ENCODE measurements at places on chromosomes 1 and 21.
A peak's percentile ranks its signal among the peaks of the same experiment; 100 is the strongest.

DNA sequence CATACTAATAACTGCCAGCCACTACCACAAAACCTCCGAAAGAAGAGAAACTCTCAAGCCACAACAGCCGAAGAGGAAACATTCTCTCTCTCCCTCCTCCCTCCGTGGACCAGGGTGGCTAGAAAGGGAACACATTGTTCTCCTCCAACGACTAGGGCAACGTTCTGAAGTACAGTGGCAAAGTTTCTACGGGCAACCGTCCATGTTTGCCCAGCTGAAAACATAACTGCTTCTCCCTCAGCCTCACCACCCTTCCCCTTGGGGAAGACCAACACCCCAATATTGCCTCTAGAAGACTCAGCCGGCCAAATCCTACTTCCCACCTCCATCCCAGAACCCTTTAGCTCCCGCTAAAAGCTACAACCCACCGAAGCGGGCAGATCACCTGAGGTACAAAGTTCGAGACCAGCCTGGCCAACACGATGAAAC is 2.0 kb downstream of the GLUL start:
- no peak for DNase-seq

DNA sequence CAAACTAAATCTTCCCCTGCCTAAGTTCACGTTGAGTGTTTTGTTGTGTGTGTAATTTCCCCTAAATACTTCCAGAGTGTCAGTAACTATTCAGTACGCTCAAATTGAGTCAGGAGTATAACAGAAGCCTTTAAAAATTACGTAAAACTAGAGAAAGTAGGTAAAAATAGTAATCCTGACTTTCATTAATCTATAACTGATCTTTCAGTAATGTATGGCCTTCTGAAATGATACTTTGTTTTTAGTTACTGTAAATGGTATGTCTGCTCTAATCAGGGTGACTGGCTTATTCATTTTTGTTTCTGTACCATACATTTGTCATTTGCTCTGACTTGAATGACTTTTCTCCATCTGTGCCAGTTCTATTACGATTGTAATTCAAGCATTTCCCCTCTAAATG is 29.4 kb downstream of the MIER1 start:
- no peak for DNase-seq

DNA sequence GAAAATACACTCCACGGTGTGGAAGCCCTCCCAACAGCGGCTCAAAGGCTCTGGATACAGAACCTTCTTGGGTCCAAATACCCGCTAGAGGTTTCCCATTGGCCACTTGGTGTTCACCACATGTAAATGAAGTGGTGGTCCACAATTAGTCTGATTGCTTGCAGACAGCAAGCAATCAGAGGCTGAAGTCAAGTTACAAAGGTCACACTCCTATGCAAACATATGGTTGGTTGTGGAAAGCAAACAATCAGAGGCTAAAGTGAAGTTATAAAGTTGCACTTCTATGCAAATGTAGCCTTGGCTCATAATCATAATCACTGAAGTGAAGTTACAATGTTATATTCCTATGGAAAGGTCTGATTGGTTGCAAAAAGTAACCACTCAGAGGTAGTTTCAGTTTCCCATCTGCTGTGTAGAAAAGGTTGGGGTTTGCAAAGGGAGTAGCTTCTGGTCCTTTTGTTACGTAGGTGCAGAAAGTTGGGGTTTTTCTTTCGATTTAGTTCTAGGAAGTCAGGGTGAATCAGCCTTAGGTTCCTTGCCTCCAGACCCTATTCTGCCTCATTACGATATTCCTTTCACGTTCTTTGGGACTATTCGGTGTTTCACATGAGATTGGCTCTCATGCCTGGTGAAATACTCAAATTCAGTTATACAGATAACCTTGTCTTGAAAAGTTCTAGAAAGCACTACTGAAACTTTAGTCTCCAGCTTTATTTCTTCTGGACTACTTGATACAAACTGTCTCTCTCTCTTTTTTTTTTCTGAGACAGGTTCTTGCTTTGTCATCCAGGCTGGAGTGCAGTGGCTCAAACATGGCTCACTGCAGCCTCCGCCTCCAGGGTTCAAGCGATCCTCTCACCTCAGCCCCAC is 36.7 kb upstream of the MTF2 start:
- DNase-seq, result peak; percentile 57

DNA sequence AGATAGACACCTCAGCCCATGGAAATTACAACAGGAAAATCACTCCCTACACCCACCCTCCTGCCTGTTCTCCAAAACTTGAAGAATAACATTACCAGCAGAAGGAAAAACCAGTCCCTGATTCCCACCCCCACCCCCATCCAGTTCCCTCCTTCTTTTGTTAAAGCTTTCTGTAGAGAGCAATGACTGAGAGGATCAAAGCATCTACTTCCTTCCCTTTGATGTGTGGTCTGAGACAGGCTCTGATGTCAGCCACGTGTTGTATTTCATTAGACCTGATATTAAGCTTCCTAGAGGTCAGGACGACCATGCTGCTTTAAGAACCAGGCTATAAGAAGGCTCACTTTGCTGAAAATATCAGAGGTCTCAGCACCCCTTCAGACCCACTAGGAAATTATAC is 73.9 kb upstream of the HAO2 start:
- peak; percentile 6 for DNase-seq

DNA sequence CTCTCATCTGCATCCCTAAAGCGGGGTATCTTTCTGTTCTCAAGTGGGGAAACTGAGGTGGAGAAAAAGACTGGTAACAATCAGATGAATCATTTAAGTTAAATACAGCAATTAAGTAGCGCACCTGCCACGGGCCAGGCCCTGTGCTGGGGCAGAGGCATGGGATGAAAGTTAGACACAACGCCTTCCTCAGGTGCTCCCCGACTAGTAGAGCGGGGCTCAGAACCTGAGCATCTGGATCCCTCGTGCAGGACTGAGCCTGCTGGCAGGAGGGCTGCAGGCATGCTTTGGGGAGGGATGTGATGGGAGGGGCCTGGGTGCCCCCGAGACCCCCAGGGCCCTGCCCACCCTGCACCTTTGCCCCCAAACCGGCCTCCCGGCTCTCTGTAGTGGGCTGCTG is 14.9 kb upstream of the KCNC4 start:
- no peak for DNase-seq

DNA sequence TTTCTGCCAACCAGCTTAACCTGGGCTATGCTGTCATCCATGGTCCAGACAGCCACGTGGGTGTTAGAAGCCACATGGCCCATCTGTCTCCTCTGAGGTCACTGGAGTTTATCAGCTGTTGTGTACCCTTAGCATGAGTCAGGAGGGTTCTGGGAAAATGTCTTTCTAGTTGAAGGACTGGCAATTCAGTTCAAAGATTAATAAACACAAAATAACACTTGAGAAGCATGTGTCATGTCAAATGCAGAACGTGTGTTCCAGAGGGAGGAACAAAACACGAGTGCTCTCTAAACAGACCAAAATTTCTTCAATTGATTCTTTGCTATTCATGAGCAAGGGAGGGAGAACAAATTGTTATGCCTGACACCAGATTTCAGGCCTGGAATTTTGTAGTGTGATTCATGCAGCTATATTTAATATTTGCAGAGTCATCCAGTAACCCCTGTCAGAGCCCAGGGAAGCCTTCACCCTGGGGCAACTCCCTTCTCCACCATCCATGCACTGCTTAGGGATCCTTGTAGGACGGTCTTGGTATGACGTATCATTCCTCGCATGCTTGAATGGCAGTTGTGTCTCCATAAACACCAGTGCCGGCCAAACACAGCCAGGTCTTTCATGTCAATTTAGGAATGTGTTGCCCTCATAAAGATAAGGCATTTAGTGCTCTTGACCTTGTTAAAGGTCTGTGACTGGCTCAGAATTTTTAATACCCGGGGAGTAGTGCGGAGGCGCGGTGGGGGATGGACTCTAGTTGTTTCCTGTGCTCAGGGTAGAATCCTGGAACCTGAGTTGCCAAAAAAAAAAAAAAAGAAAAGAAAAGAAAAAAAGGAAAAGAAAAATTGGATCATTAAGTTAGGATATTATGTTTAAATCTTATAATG is 27.7 kb upstream of the DYRK1A start:
- DNase-seq, result no peak

GRCh38 chr1:169049258-169049938 is 57.1 kb upstream of the ATP1B1 start:
- DNase-seq, result no peak

DNA sequence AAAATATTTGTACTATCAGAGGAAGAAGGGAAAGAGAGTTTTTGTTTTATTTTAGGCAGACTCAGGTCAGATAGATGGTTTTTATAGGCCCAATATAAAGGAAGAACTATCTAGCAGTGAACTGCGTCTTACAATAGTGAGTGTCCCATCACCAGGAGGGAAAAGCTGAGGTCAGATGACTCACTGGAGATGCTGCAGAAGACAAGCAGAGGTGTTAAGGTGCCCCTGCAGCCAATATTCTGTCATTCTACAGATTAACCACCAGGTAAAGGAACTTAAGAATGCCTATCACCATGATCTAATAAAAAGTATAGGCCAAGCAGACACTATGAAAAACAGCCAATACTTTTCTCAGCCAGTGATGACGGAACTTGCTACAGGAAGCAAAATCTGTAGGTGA is 29.6 kb downstream of the IVNS1ABP start:
- no peak for DNase-seq

DNA sequence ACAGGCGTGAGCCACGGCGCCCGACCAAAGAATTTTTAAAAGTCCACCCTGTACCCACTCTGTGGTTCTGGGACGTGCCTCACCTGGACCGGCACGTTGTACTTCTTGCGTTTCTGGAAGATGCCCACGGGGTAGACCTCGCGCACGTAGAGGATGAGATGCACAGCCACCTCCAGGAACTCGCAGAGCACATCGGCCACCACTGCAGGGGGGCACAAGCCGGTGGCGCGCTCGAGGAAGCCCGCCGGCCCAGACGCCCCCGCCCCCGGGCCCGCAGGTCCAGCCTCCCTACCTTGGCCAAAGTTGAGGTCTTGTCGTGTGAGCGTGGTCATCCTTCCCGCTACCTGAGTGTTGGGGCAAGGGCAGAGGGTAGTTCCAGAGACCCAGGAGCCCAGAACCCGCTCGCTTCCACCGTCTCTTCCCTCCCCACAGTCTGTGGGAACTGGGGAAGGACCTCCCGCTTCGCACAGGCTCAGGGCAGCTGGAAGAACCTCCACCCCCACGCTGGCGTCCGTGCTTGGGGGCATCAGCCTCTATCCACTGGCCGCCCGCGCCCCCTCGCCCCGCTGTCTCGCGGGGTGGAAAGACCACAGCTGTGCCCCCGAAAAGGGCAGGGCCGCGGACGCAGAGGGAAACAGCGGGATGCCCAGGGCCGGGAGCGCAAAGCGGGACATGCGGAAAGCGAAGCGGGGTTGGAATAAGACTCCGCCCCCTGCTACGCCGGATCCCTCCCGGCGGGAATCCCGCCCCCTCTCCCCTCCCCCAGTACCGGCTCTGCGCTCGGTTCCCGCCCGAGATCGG is 478 bp downstream of the MAD2L2 start:
- DNase-seq, result no peak

DNA sequence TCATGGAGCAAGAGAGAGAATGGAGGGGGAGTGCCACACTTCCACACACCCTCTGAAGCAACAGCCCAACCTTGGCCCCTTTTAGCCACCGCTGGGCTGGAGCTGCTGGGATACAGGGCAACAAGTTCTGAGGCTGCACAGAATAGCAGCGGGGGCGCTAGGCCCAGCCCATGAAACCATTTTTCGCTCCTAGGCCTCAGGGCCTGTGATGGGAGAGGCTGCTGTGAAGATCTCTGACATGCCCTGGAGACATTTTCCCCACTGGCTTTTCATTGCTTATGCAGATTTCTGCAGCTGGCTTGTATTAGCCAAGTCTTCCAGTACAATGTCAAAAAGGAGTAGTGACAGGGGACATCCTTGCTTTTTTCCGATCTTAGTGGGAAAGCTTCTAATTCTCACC is 202.3 kb upstream of the B3GALT2 start:
- DNase-seq, result no peak

GRCh38 chr1:89261926-89262515 is 10.6 kb downstream of the GBP5 start:
- DNase-seq, result no peak

DNA sequence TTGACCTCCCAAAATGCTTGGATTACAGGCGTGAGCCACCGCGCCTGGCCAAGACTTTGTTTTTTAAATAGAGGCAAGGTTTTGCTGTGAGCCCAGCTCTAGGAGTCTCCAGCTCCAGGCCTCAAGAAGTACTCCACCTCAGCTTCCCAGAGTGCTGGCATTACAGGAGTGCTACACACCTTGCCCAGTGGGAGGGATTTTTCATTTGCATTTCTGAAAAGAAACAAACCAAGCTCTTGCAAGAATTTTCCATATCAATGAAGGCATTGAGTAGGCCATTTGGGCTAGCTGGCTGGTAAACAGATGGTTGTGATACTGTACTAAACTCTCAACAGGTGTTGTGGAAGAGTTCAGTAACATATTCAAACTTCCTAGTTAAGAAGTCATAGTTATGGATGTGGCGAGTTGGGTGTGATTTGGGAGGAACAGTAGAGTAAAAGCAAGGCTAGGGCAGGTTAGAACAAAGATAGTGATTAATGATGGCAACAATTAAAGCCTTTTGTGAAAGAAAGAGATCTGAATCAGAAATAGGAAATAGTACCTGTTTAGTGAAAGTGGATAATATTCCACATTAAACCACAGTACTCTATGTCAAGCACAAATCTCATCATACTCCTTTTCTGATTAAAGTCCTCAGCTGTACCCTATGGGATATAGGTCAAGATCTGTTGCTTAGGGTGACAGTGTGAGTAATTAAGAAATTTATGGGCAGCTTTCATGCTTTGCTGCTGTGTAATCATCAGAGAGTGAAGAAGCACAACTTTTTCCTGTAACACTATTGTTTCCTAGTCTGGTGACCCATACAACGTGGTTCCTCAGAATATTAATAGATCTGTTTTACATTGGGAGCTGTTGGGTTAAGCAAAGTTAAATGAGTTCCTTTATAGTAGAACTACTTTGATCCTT is 10.7 kb downstream of the AKIRIN1 start:
- no peak for DNase-seq

DNA sequence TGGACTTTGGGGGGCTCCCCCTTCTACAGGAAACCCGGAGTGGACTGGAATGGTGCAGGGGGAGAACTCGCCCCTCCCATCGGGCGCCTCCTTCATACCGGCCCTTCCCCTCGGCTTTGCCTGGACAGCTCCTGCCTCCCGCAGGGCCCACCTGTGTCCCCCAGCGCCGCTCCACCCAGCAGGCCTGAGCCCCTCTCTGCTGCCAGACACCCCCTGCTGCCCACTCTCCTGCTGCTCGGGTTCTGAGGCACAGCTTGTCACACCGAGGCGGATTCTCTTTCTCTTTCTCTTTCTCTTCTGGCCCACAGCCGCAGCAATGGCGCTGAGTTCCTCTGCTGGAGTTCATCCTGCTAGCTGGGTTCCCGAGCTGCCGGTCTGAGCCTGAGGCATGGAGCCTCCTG is at the start of gene TNFRSF14:
Gene TNFRSF14 (plus strand): TSS at position 95 of the 401 bp plus-strand sequence. CDS start 294 bp downstream, at position 389.
- peak; percentile 74 for DNase-seq

Data from CD4-positive, alpha-beta T cell treated with Interferon alpha-2 for 1 hour (primary cell).